ENCODE measurements at places on chromosomes 16 and 17. TPM values are rescaled to one million over a fixed set of nuclear protein-coding genes. Genes with fewer than 3 reads are reported as not detected.

DNA sequence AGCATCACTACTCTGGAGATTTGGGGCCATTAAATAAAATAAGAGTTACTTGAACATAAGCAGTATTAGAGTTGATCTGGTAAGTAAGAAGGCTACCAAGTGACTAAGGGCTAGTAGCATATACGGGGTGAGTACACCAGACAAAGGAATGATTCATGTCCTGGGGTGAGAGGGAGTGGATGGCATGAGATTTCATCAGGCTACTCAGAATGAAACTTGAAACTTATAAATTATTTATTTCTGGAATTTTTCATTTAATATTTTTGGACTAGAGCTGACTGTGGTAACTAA is 2.3 kb downstream of the SLFN5 start:
- no peak for DNase-seq

CTRL gene
- not detected for total RNA-seq

ZFHX3 gene
- total RNA-seq = 25.0 TPM

ATP2A3 gene
- 19.0 TPM for total RNA-seq

GRCh38 chr16:50681021-50681885 is at the start of gene SNX20:
TSS of gene SNX20 (minus strand) at chr16:50681312. CDS start at chr16:50677526, 3,786 bp downstream.
- DNase-seq = no peak

- no peak for DNase-seq
Observed at GRCh38 chr17:32910769-32911168, 17.2 kb upstream of the TMEM98 start.

DNA sequence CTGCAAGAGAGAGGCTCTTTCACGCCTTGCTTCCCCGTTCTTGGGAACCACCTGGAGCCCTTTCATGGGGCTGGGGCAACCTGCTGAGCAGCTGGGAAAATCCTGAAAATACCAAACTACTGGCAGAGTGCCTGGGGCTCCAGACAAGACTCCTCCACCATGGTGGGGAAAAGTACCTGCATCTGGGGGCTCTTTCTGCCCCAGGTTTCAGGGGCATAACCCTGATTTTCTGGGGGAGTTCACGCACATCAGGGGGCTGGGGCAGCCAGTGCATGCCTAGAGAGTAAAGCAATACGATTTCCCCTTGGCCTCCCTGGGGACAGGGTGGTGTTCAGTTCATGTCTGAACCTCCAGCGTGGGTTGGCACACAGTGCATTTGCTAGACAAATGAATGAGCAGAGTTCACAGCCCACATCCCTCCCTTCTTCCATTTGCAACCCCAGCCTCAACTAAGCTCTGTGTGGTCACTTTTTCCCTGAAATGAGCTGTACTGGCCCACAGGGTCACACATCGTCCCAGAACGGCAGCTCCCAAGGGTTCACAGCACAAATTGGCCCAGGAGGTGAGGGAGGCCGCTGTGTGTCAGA is 5.2 kb upstream of the CDC42EP4 start:
- DNase-seq = no peak

PIRT gene
- total RNA-seq = not detected

GRCh38 chr17:2947588-2947950 is 115.8 kb downstream of the OR1D5 start:
- DNase-seq = no peak

GRCh38 chr17:61440697-61441096 is 11.5 kb upstream of the TBX4 start:
- DNase-seq = no peak

PPY gene
- not detected for total RNA-seq

GRCh38 chr17:61235001-61235826 is 164.4 kb upstream of the TBX2 start:
- DNase-seq = peak; percentile 68

GRCh38 chr16:11768849-11769248 is 26.2 kb upstream of the TXNDC11 start:
- no peak for DNase-seq

DPEP2 gene
- 9.2 TPM for total RNA-seq

ZNF821 gene
- total RNA-seq = 9.4 TPM

DNA sequence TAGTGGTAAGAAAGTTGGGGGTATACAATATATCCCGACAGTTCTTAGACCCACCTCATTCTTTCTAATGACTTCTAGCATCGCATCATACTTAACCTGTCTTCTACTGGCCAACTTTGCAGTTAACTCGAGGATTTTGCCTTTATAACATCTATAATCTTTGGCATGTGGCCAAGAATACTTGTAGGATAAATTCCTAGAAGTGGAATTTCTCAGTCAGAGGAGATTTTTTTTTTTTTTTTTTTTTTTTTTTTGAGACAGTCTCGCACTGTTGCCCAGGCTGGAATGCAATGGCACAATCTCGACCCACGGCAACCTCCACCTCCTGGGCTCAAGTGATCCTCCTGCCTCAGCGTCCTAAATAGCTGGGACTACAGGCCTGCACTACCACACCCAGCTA is 253.5 kb downstream of the MRTFB start:
- no peak for DNase-seq

- no peak for DNase-seq
Observed at GRCh38 chr16:52690468-52690867, 143.5 kb upstream of the TOX3 start.

MIS12 gene
- total RNA-seq = 16.3 TPM

GRCh38 chr16:86823888-86824671 is 245.7 kb downstream of the FOXL1 start:
- no peak for DNase-seq

PRAC1 gene
- not detected for total RNA-seq

- no peak for DNase-seq
Observed at GRCh38 chr17:7930841-7931631, 710 bp downstream of the TRAPPC1 start.

UTS2R gene
- total RNA-seq = not detected

DNA sequence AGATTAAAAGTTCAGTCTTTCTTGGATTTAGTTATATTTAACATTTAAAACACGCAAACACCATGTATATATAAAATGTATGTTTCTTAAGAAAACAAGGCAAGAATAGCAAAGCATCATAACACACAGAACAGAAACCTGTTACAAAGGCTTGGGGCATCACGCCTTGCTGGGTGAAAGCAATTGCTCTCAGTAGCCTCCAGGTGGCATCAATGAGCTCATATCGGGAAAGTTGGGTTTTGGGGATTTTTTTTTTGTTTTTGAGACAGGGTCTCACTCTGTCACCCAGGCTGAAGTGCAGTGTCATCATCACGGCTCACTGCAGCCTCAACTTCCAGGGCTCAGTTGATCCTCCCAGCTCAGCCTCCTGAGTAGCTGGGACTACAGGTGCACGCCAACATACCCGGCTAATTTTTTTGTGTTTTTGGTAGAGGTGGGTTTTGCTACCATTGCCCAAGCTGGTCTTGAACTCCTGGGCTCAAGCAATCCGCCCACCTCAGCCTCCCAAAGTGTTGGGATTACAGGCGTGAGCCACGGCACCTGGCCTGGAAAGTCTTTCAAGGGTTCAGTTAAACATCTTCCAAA is 56.9 kb downstream of the CYB5D2 start:
- peak; percentile 45 for DNase-seq

DNA sequence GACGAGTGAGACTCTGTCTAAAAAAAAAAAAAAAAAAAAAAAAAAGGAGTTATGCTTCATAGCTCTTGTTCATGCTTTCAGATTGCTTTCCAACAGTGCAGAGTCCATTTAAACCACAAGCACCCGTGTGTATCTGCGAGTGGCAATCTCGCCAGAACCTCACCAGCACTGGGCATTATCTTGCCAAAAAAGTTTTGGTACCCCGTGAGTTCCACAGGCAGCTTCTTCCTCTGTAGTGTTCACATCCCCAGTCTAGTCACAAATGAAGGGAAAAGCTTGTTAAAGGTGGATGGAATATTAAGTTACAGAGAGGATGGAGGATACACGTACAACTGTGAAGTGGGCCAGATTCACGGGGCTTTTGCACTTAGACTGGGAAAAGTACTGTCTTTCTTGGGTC is 33.5 kb downstream of the WSB1 start:
- DNase-seq = no peak

DNA sequence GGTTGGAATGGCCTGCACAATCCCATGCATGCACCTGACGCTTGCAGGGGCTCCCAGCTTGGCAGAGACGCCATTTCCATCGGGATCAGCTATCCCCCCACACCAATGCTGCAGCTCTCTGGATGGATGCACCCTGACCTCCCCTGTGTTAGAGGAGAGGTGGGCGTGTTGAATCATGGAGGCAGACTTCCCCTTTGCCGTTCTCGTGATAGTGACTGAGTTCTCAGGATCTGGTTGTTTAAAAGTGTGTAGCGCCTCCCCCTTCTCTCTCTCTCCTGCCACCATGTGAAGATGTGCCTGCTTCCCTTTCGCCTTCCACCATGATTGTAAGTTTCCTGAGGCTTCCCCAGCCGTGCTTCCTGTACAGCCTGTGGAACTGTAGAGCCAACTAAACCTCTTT is 17.8 kb upstream of the KCNH6 start:
- DNase-seq = no peak

- peak; percentile 79 for DNase-seq
Observed at GRCh38 chr16:4097826-4098240, 18.4 kb downstream of the ADCY9 start.

- no peak for DNase-seq
Observed at GRCh38 chr16:28103516-28104170, 40.1 kb upstream of the GSG1L start.

DNA sequence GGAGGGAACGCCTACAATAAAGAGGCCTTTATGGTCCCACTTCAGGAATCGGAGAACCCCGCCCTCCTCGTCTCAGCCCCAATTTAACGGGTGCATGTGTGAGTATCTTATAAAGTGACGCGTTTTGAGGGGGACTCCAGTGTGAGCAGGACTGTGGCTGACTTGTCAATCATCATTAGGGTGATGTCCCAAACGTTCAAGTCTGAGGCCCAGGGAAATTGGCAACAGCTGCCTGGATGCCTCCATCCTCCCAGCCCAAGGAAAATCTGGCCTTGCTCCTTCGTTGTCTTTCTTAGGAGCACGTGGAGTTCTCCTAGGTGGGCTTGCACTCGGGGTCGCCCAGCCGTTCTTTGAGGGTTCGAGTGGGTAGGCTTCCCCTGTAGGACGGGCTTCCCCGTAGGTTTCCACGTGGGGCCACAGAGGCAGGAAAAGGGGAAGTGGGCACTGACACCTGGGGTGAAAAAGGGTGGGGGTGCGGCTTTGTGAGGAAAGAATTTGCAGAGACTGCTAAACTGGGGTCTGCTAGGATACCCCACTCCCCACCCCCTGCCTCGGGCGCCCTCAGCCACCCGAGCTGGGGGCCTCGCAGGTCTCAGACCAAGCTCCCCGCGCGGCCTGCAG is 561 bp upstream of the HERPUD1 start:
- DNase-seq = peak; percentile 44

OTOP3 gene
- not detected for total RNA-seq

DNA sequence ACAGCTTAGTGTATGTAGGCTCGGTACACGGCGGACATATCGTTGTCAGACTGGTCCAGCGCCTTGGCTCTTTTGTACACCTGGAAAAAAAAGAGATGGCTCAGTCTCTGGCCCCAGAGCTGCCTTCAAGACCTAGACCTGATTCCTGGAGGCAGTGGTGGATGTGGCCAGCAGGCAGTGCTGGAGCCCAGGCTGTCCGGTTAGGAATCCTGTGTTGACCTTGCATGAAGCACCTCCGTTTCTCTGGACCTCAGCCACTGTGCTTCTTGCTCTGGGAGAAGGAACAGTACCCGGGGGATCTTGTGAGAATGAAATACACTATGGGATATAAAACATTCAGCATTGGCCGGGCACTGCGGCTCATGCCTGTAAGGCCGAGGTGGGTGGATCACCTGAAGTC is 2.8 kb upstream of the ROGDI start:
- no peak for DNase-seq

EEF2KMT gene
- total RNA-seq = 3.4 TPM

GRCh38 chr16:27742333-27742732 is 192.4 kb downstream of the KATNIP start:
- no peak for DNase-seq

- peak; percentile 96 for DNase-seq
Observed at GRCh38 chr16:67393111-67393787, at the start of gene TPPP3. TSS of gene TPPP3 (minus strand) at chr16:67393498. CDS start at chr16:67391111, 2,387 bp downstream.

TP53TG3B gene
- total RNA-seq = not detected

DNA sequence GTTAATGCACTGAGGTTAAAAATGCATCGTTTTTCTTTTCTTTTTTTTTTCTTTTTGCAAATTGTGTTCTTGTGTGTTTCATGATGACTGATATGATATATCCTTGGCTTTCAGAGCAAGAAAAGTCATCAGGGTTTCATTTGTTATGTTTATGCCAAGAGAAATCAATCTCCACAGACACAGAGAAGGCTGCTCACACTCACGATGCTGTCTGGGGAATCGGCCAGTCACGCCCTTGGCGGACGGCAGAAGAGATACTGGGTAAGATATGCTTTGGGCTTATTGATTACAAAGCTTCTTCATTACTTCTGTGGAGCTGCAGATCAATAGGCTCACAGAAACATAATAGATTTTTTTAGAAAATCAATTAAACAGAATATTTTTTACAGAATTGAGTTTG is 42.2 kb upstream of the TNRC6C start:
- DNase-seq = no peak

DNA sequence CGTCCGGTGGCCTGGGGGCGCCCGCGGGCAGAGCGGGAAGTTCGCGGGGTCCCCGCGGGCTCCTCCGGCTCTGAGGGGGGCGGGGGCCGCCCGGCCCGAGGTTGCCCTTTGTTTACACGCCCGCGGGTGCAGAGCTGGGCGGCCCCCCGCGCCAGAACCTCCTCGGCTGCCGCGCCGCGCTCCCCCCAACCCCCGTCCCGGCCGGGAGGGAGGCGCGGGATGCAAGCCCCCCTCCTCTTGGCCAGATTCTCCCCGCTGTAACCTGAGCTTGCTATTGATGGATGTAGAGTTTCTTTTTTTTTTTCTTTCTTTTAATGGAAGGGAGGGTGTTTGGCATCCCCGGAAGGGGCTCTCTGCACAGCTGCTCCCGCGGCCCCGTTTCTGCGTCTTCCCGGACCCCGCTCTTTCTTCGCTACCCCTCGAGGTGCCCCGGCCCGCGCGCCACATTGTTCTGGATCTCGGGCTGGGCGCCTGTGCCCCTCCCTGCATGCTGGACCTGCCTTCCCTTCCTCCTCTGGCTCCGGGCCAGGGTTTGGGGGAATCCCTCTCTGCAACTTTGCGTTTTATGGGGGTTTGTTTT is 646 bp downstream of the CBX2 start:
- peak; percentile 69 for DNase-seq

OXLD1 gene
- 35.1 TPM for total RNA-seq

GRCh38 chr16:30927789-30928378 is 4.5 kb downstream of the FBXL19 start:
- peak; percentile 81 for DNase-seq

GRCh38 chr16:80663078-80663477 is 122.3 kb downstream of the DYNLRB2 start:
- DNase-seq = no peak

GRCh38 chr16:82735673-82736091 is 108.9 kb downstream of the CDH13 start:
- peak; percentile 20 for DNase-seq

SCIMP gene
- 18.6 TPM for total RNA-seq

DNA sequence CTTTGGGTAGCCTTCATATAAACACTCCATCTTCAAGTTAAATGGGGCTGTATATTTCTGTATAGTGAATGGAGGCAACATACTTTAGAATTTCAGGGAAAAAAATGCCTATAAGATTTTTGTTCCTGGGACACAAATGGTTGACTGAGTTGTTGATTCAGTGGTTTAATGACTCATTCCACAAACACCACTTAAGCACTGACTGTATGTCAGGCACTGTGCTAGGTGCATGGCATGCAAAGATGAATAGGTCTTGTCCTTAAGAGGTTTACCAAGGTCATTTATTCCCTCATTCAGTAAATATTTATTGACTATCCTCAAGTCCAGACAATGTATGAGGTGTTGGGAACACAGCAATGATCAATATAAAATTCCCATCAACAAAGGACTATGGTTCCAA is 417.1 kb downstream of the CA10 start:
- DNase-seq = no peak

All from lung (tissue), 17 donors.